ENCODE measurements at places on chromosomes 5 and 9.

GRCh38 chr5:100771181-100771580 is 131.9 kb downstream of the ST8SIA4 start:
- DNase-seq = no peak

DNA sequence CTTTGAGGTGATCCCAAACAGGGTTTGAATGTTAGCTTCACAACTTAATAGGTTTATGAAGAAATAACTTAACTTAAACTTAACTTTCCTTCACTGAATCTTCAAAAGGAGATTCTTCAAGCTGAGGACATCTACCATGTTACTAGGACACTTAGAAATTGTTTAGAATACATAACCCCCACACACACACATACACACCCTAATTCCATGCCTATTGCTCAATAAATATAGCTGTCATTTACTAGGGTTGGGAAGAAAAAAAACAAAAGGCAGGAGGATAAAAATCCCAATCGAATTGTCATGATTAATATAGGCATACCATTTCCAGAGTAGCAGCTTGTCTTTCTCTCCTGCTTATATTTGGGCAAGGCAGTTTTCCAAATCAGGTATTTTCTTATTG is 68.3 kb downstream of the ALDH1A1 start:
- DNase-seq = no peak

DNA sequence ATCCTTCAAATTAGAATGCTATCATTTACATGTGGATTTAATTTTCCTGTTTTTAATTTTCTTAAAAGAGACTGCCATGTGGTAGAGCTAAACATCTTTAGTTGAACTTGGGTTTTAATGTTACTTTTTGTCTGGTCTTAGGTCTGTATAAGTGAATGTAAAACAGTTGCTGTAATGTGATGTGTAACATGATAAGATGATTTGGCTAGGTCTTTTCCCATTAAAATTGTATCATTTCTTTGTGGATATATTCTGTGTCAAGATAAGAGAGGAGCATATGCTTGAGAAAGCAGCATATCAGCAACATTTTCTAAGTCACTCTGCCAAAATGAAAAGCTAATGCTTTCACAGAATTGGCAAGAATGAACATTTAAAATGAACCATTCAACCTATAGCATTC is 18.5 kb downstream of the TMEM167A start:
- DNase-seq = no peak

DNA sequence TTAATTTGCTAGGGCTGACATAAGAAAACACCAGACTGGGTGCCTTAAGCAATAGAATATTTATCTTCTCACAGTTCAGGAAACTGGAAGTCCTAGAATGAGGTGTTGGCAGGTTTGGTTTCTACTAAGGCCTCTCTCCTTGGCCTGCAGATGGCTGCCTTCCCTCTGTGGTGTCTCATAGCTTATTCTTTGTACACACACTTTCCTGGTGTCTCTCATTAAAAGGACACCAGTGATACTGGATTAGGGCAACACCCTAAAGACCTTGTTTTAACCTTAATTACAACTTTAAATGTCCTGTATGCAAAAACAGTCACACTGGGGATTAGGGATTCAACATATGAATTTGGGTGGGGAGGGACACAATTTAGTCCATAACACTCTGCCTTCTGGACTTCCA is 25.1 kb downstream of the NUTM2F start:
- no peak for DNase-seq

GRCh38 chr5:148939676-148940075 is 113.3 kb downstream of the ADRB2 start:
- no peak for DNase-seq

- DNase-seq = no peak
Measured at GRCh38 chr9:3521966-3522365, 3.8 kb downstream of the RFX3 start.

GRCh38 chr5:116272281-116272941 is 187.6 kb downstream of the COMMD10 start:
- no peak for DNase-seq

DNA sequence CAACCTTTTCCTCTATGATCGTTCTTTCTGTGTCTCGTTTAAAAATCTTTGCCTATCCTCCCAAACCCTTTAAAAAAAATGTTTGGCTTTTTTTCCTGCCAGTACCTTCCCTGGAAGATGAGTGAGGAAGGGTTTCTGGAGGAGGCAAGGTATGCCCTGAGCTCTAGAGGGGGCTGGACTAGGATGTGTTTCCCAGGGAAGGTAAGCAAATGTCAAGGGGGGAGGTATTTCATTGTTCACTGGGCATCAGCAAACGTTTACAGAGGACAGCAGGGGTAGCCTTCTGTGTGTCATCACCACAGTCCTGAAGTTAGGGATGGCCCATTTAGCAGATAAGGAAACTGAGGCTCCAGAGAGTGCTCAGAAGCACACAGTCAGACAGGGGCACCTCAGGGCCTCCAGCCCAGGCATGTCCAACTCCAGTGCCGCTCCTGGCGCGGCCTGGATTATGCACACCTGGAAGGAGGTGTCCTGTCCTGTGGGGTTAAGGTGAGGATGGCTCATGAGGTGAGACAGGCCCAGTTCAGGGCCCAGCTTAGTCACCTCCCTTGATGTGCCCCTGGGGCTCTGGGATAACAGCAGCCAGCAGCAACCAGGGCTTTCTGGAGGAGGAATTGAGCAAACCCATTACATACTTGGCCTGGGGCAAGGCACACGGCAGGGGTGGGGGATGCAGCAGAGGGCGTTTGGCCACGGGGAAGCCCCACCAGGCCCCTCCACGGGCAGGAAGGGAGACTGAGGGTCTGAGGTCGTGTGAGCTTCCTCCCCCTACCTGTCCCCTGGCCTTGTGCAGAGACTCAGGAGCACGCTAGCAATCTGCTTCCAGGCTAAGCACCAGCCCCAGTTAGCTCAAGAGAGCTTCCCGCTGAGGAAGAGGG is 100.3 kb upstream of the LMX1B start:
- DNase-seq = no peak

DNA sequence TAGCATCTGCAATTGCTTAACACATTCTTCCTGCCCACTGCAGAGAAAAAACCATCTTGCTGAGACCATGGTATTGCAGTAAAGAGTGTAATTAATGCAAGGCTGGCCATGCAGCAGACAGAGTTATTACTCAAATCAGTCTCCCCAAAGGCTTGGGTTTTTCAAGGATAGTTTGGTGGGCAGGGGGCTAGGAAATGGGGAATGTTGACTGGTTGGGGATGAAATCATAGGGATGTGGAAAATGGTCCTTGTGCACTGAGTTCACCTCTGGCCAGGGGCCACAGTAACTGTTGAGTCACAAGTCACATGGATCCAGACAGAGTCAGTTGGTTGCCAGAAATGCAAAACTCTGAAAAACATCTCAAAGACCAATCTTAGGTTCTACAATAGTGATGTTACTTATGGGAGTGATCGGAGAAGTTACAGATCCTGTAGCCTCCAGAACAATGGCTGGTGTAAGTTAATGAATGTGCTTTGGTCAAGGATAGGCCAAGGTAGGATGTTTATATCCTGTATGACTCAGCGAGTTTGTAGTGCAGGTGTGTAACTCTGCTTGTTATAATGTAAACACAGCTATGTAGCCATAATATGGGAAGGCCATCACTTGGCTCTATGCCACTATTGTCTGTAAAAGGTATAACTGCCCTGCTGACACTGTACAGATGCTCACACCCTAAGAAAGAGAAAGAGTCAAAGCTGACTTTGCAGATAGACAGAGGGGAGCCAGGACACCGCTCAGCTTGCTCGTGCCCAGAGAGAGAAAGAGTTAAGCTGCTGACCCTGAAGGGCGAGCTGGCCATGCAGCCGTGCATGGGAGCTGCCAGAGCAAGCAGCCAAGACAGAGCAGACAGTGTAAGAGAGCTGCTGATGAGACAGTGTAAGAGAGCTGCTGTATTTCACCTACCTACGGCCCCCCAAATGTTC is 27.2 kb downstream of the C9orf152 start:
- DNase-seq = no peak

- no peak for DNase-seq
Measured at GRCh38 chr9:24451346-24451745, 94.4 kb downstream of the IZUMO3 start.

DNA sequence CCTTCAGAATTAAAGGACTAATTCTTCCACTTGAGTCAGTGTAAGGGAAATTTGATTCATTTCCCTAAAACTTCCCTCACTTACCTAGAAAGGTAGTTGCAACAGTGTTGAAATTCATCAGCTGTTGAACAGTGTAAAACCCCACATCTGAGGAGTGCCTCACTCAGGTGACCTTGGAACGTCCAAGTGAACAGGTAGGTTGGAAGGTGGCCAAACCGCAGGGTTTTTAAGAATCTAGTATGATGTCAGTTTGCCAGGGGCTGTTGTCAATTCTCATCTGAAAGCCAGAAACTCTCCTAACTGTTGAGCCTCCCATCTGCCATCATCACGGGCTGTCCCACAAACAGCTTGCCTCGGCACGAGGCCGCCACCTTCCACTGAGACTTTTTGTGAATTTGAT is 105.7 kb downstream of the TMEM174 start:
- DNase-seq = no peak

GRCh38 chr5:88459971-88460370 is 191.3 kb upstream of the TMEM161B start:
- DNase-seq = no peak

DNA sequence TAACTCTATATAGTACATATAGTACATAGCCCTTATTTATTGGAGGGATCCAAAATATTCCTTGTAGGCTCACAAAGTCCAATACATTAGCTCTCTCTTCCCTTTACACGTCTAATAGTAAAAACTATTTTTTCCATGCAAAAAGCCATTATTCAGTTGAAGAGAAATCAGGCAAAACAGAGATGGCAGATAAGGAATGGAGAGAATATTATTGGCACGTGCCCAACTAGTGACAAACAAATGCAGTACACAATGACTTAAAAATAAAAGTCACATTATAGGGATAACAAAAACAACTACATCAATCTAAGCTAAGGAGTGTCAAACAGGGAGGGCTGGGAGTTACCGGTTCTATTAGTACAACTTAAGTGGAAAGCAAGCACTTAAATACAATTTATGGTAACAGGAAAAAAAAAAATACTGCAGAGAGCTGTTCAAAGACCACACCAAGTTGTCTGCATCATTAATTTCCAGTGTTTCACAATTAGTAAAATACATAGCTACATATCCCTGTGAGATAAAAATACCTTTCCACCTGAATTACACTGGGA is 4.1 kb upstream of the SCAI start:
- no peak for DNase-seq

DNA sequence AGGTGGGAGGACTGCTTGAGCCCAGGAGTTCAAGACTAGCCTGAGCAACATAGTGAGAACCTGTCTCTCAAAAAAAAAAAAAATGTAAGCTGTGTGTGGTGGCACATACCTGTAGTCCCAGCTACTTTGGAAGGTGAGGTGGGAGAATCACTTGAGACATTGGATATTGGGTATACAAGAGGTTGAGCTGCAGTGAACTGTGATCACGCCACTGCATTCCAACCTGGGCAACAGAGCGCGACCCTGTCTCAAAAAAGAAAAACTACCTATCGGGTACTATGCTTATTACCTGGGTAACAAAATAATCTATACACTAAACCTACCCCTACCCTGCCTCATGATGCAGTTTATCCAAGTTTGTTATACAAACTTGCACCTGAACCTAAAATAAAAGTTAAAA is 64.9 kb downstream of the AOPEP start:
- no peak for DNase-seq

GRCh38 chr9:90860826-90861225 is 59.2 kb downstream of the SYK start:
- no peak for DNase-seq

- no peak for DNase-seq
Measured at GRCh38 chr9:134283111-134283515, 43.1 kb upstream of the RXRA start.

GRCh38 chr5:50711280-50711679 is 44.8 kb downstream of the PARP8 start:
- peak; percentile 68 for DNase-seq

GRCh38 chr5:126656401-126657007 is 55.8 kb downstream of the PHAX start:
- peak; percentile 8 for DNase-seq

DNA sequence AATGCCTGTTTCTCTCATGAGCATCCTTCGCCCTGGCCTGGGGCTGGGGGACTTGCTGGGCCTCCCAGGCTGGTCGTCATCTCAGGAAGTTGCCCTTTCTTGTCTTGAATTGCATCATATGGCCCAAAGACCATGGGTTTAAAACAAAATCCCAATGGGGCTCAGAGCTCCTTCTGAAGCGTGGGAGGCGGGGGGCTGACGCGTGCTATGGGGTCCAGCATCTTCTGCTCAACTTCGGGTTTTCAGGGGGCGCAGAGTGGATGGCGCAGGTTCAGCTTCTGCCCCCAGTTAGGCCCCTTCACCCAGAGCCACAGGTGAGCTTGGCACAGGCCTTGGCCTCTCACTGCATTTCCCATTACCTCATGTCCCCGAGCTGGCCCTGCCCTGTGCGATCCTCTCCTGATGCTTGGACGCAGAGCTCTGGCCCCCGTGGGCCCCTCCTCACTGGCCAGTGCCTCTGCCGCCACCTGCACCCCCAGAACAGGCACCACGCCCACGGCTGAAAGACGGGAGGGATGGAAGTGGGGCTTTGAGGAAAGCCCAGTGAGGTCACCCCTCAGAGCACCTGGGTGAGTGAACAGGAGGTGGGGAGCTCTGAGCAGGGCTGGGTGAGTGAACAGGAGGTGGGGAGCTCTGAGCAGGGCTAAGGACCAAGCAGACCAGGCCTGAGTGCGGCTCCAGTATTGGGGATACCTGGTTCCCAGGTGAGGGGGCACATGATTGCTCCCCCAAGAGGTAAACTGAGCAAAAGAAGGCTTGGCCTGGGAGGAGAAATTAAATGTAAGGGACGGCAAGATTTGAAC is 56.0 kb downstream of the TRIP13 start:
- DNase-seq = no peak

GRCh38 chr5:59337240-59337639 is 556.3 kb downstream of the PDE4D start:
- peak; percentile 52 for DNase-seq

GRCh38 chr5:135213466-135214239 is 179.6 kb upstream of the PITX1 start:
- no peak for DNase-seq

- no peak for DNase-seq
Measured at GRCh38 chr5:176621661-176622079, 8.7 kb downstream of the SNCB start.

DNA sequence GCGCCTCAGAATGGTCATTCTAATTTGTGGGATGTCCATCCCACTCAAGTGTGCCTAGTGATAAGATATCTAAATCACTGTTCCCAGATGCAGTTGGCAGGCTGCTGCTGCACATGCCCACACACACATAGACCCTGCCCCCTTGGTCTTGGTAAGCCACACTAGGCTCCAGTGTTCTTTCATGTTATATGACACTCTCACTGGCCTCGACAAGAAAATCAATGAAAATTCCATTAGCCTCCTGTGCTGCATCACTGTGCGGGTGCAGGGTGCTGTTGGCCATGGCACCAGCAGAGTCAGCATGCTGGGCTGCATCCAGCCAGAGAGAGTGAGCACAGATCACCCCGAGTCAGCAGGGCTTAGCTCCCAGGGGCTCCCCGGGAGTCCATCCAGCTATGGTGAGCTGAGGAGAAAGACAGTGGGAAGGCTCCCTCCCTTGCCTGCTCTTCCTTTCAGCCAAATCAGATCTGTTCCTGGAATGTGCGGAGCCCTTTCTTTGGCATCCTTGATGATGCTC is 59.9 kb downstream of the ABLIM3 start:
- no peak for DNase-seq

All from naive B cell (primary cell).